Hematopoietic multipotent progenitor cell treated with erythropoietin and hydrocortisone succinate and interleukin-3 and kit ligand, for 4 days (in vitro differentiated cells): ENCODE measurements at places on chromosomes 7 and 10.

DNA sequence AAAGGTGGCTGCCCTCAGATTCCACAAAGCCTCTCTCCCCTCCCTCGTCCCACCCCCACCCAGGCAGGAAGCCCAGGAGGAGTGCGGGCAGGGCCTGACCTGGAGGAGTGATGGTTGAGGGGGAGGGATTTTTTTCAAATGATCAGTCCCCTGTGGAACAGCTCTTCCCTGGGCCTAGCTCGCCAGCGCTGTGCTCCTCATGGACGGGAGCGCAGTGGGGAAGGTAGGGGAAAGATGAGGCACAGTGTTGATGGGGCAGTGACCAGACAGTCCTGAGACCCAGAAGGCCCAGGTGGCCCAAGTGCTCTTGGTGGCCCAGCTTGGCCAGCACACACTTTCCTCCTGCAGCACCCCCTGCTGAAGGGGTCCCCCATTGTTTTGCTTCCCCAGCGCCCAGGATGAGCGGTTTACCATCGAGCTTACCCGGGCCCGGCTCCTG, 8.5 kb downstream of the SAP25 start:
- DNase-seq: no peak

- no peak for DNase-seq
These were observed 103.0 kb downstream of the PTEN start for GRCh38 chr10:87966459-87966858.

DNA sequence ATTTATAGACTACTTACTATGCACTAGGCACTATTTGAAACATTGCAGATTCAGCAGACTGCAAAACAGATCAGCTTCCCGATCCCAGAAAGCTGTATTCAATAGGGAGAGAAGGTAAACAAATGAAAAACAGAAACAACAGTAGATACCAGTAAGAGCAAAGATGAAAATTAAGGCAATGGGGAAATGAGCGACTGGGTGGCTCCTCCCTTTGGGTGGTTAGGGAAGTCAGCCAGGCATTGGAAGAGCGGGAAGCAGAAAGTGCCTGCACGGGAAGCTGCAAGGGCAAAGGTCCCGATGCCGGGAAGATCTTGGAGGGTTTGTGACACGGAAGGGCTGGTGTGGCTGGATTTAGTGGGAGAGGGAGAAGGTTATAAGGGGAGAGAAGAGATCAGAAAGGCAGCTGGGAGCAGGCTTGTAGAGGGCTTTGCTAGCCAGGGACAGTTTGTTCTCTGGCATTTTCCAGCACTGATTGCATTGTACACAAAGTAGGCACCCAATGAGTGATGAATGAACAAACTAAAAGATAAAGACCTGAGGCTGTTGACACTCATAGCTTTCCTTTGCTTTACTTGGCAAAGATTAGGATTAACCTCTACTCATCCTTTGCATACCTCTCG, 67.8 kb downstream of the NAMPT start:
- DNase-seq: no peak

DNA sequence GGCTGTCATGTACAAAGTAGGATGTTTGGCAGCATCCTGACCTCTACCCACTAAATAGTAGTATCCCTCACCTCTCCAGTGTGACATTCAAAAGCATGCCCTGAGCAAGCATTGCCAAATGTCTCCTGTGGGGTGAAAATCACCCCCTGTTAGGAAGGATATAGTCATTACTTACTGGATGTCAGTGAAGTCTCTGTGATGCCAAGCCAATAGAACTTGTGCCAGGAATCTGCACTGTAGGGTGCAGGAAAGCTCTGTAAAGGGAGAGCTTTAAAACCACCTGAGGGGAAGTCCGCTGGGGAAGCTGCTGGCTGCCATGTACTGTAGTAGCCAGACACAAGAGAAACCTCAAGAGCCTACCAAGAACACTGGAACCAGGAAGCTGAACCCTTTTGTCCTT, 170.7 kb upstream of the DKK1 start:
- DNase-seq: no peak

DNA sequence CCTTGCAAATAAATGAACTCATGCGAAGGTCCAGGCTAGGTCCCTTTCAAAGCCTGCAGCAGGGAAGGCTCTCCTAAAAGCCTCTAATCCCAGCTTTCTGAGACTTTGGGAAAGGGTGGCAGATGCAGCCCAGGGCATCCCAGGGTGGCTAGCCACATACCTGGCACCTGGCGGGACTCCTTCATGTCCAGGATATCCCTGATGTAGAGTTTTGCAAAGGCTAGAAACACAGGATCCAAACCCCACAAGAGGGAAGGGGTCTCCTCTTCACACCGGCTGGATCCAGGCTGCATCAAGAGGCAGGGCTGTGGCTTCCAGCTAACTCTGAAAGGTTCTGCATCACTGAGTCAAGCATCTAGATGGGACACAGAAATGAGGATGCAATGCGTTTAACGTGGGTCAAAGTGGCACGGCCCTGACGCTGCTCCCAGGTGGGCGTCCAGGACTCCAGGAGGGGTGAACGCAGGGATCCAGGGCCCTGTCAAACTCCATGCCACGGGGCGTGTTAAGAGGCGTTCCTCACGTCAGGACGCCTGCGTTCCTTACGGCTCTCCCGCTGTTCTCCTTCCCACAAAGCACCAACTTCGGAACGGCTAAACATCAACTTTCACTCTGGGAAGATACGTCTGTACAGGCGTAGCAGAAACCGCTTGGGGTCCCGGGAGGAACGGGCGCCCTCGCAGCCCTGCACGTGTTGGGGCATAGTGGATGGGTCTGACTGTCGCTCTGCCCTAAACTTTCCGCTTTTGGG, 507 bp downstream of the STN1 start:
- no peak for DNase-seq

DNA sequence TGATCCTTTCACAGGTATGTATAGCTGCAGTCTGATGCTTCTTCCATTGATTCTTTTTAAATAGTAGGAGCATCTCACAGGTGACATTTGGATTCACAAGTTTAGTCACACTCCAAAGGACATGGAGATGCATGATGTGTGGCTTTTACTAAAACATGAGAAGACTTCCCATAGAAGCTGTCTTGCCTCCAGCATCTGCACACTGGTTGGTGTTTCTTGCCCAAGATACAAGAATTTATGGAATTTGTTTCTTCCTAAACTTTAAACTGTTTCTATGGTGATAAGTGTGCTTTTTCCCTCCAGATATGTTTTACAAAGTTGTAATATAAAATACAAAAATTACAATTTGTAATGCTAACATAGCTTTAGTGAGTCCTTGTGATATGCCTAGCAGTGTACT, 24.2 kb downstream of the ADIRF start:
- no peak for DNase-seq

DNA sequence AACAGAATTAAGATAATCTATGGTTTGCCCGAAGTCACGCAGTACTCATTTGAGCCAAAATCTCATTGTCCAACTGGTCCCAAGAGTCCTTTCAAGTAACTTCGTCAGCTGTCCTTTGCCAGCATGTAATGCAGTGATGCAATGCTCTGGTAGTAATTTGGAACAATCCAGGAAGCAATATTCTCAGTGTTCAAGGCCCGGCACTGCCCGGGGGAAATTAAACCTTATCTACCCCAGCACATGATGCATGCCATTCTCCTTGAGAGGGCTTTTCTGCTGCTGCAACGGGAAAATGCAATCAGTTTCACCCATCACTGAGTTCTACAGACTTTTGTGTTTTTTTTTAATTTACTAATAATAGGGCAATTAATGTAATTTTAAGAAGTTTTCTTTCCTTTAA, 77.6 kb upstream of the NME8 start:
- DNase-seq: peak; percentile 75

- no peak for DNase-seq
These were observed 66.8 kb downstream of the TRIL start for GRCh38 chr7:28891192-28891875.

DNA sequence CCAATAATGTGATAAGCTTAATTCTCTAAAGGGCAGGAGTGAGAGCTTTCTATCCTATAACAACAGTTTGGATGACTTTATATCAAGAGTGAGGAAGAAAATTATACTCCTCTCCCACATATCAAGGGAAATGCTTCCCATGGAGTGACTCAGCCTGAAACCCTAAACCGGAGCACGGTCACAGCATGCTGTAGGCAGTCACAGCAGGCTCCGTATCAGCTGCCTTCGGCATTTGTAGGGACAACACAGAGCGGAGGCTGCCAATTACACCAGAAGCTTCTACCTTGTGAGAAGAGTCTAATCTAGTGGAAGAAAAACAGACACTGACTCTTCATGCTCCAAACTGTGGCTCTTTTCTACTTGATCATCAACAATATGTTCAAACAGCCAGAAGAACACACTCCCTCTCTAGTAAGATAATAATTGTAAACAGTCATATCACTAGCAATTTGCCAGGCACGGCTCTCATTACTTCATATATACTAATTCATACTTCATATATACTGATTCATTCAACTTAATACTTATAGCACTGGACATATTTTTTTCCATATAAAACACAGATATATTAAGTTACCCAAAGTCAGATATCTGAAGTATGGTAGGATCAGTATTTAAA, 65.9 kb downstream of the DGKB start:
- DNase-seq: no peak

DNA sequence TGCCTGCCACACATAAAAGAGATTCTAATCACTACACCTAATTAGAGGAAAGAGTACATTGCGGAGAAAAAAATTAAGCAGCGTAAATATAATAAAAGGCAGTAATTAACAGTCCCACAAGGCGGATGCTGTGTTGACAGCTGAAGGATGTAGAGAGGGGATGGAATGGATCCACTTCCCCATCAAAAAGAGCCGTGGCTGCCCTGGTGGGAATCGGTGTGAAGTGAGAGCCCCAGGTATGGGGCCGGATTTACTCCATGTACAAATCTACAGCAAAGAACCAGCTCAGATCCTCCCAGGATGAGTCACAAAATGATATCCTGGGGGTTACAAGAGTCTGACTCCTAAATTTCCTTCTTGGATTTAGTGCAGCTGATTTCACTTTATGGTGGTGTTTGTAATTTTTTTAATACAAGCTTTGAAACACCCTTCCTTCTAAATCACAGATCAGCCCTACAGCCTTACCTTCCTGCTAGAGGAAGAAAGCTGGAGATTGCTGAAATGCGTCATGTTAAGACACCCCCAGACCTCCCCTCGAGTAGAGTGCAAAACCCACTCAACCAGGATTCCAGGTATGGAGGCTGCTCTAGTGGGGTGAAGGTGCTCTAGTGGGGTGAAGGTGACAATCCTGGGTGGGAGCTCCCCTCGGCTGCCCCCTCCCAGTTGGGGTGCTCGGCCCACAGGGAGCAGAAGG, 398.4 kb downstream of the PLXNA4 start:
- DNase-seq: no peak

DNA sequence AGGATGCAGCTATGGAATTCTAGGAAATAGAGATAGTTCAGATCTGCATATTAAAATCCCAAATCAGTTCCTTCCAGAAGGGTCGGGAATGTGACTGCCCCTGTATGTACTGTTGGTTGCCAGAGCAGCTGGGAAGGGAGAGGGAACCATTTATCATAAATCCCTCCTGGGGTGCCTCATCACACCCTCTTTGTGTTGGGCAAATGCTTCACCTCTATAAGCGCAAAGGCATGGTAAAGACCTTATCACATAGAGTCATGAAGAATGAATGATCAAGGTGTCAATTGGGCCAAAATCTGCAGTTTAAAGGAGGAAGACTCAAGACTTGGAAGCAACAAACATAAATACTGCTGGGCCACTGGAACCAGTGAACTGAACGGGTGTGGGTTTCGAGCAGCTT, 65.0 kb downstream of the FRMD4A start:
- no peak for DNase-seq
